Muscle of leg (tissue), 16 donors: ENCODE measurements at places on chromosomes 5 and 9. TPM values are rescaled to one million over a fixed set of nuclear protein-coding genes. Genes with fewer than 3 reads are reported as not detected.

Gene ZFP2
- 2.9 TPM for total RNA-seq

DNA sequence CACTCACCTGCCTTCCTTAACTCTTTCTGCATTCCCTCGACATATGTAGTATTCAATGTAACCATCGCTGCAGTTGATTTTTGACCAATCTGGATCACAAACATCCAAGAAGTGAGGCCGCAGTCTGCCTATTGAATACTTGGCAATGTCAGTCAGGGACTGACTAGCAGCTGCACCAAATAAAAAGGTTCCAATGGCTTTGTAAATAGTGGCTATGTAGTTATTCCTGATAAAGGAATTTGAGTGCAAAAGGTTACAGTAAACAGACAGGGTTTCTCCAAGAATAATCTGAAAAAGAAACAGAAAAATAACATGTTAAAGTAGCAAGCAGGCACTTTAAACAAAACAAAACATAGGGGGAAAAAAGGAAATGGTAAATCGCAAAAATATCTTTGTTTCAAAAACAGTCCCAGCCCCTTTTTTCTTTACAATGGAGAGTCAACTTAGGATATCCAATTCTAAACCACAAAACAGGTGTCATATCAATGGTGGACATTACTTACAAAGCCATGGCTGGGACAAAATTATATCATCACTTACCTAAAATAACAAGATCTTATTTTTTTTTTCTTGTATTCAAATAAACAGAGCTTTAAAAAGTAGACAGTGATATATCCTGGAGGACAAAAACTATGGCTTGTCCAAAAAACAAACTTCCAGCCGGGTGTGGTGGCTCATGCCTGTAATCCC is 66.8 kb downstream of the PLPP1 start:
- H3K27ac ChIP-seq: no peak overlapping the region
- no peaks in the 10 kb centered on the region for H3K27me3 ChIP-seq
- H3K4me1 ChIP-seq: peaks cover 2% of the 10 kb centered on the region
- peaks cover 20% of the 10 kb centered on the region for H3K36me3 ChIP-seq
- no peak for DNase-seq
- H3K4me3 ChIP-seq: no peak overlapping the region

DNA sequence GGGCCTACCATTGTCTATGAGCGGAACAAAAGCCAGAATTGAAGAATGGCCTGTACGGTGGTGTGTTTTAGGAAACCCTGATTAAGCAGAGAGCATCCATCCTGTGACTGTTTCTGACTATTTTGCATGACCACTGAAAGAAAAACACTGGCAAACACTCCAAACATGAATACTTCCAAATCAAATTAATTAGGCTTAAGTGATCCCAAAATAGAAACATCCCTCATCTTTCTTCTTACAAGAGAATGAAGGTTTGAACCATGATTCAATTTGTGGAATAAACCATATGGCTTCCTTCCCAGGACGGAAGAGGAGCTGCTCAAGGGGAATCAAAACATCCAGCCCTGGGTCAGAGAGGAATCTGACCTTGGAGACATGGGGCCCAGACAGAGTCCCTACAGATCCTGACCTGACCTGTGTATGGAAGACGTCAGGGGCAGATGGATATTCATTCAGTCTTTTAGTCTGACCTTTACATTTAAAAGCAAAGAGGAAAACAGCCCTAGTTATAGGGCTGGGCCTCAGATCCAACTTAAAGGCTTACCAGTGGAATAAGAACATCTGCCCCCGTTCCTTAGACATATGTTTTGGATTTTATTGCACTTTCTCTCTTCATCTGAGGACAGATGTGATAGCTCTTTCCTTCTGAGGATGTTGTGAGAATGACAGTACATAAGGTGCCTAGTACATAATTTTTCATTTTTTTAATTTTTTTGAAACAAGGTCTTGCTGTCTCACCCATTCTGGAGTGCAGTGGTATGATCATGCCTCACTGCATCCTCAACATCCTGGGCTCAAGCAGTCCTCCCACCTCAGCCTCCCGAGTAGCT is 17.6 kb upstream of the RECK start:
- H3K4me3 ChIP-seq: no peak overlapping the region
- no peaks in the 10 kb centered on the region for H3K4me1 ChIP-seq
- no peaks in the 10 kb centered on the region for H3K36me3 ChIP-seq
- no peaks in the 10 kb centered on the region for H3K27me3 ChIP-seq
- H3K27ac ChIP-seq: no peak overlapping the region

- H3K27ac ChIP-seq: no peak overlapping the region
- DNase-seq: no peak
- H3K27me3 ChIP-seq: no peaks in the 10 kb centered on the region
- no peaks in the 10 kb centered on the region for H3K36me3 ChIP-seq
- no peaks in the 10 kb centered on the region for H3K4me1 ChIP-seq
These were observed 96.6 kb downstream of the LHX2 start for GRCh38 chr9:124108216-124108615.
